ENCODE measurements at places on chromosomes 13 and 19.

DNA sequence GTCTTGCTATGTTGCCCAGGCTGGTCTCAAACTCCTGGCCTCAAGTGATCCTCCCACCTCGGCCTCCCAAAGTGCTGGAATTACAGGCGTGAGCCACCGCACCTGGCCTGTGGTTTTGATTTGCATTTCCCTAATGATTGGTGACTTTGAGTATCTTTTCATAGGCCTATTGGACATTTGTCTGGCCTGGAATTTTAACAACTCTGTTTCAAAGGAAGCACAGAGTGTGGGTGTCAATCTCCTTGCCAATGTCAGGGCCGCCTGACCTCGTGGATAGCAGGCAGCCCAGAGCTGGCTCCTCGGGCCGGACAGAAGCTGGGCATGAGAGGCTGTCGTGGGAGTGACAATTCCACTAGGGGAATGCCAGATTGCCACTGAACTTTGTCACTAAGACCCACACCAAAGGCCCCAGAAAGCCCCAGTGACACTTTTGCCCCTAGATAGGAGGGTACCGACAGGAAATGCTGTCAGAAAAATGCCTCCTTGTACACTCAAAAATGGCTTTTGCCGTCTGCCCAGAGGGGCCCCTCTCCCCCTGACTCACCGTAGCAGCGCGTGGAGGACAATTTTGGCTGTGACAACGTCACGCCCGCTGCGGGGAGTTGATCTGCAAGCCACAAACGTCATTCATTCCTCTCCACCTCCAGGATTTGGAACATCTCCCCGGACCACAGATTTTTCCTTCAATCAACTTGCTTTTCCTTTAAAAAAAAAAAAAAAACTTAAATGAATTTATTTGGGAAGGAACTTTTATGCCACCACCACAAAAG is 11.7 kb upstream of the ADGRE5 start:
- DNase-seq: peak; percentile 89

- no peak for DNase-seq
Measured at GRCh38 chr13:48653472-48653939, at the start of gene CYSLTR2. TSS of gene CYSLTR2 (plus strand) at chr13:48653929. CDS start at chr13:48706818, 52,889 bp downstream.

GRCh38 chr19:50433201-50434180 is 799 bp downstream of the MYBPC2 start:
- DNase-seq: no peak

DNA sequence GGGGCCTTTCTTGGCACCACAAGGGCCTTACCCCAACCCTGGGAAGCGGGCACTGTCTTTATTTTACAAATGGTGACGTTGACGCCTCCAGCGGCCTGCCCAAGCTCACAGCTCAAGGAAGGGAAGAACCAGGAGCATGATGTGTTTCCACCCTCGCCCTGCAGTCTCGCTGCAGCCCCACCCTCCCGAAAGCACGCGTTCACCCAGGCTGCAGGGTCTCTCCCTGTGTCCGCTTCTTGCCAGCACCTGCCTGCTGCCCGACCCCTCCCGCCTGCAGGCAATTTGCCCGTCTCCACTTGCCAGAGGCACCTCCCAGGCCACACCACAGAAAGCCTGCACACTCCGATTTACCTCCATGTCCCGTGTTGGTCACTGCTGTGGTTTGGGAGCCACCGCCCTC is 76.6 kb downstream of the SLC15A1 start:
- no peak for DNase-seq

DNA sequence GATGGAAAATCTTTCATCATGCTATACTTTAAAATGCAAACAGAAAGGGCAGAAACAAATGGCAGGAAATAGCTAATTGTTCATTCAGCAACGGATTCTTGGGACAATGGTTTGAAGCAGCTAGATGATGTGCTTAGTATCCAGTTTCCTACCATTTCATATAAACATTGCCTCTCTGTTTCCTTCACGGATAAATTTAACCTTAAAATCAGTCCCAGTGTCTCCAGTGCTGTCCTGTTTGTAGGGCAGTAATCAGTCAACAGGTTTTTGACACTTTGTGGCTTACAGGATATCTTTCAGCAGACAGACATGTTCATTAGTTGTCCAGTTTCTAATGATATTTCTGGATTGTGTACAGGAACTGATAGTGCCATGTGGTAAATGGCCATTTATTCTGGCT is 24.7 kb upstream of the RB1 start:
- DNase-seq: no peak

- no peak for DNase-seq
Measured at GRCh38 chr13:31722673-31723072, 16.7 kb upstream of the RXFP2 start.

DNA sequence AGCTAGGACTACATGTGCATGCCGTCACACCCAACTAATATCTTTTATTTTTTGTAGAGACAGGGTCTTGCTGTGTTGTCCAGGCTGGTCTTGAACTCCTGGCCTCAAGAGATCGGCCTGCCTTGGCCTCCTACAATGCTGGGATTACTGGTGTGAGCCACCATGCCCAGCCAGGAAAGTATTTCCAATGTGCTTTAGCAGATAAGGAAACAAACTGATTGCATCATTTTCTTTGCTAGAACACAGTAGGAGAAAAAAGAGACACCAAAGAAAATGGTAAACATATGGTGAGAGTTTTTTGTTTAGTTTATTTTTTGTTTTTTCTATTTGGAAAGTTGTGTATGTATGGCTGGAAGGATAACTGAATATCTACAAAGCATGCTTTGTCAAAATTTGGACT is 46.9 kb upstream of the AKAP11 start:
- DNase-seq: no peak

- no peak for DNase-seq
Measured at GRCh38 chr13:36713887-36714286, 40.1 kb downstream of the SERTM1 start.

DNA sequence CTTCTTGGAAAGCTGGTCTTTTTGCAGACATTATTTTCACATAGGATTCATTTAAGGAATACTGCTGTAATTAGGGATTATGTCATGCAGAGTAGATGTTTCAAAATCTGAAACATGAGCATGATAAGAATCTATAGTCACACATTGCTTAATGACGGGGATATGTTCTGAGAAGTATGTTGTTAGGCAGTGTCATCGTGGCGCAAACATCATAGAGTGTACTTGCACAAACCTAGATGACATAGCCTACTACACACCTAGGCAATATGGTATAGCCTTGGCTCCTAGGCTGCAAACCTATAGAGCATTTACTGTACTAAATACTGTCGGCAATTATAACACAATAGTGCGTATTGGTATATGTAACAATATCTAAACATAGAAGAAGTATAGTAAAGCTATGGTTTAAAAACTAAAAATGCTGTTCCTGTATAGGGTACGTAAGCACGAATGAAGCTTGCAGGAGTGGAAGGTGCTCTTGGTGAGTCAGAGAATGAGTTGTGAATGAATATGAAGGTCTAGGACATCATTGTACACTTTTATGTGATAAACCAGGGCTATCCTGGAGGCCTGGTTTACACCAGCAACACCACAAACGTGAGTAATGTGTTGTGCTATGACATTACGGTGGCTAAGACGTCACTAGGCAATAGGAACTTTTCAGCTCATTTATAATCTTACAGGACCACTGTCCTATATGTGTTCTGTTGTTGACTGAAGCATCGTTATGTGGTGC is 283.1 kb downstream of the MTUS2 start:
- no peak for DNase-seq

DNA sequence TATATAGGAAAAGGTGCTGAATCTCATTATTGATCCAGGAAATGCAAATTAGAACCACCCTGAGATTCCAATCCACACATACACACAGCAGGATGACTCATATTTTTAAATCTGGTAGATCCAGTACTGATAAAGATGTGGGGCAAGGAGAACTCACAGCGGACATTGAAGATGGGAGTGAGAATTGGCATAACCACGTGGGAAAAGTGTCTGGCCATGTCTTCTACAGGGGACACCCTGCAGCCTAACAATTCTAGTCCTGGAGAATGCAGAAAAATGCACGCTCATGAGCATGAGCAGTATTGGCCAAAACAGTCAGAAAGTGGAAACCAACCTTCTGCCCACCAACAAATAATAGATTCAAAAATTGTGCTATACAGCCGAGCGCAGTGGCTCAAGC is 13.5 kb upstream of the BCL3 start:
- no peak for DNase-seq

GRCh38 chr19:43818500-43818899 is 8.6 kb upstream of the ZNF283 start:
- DNase-seq: no peak

DNA sequence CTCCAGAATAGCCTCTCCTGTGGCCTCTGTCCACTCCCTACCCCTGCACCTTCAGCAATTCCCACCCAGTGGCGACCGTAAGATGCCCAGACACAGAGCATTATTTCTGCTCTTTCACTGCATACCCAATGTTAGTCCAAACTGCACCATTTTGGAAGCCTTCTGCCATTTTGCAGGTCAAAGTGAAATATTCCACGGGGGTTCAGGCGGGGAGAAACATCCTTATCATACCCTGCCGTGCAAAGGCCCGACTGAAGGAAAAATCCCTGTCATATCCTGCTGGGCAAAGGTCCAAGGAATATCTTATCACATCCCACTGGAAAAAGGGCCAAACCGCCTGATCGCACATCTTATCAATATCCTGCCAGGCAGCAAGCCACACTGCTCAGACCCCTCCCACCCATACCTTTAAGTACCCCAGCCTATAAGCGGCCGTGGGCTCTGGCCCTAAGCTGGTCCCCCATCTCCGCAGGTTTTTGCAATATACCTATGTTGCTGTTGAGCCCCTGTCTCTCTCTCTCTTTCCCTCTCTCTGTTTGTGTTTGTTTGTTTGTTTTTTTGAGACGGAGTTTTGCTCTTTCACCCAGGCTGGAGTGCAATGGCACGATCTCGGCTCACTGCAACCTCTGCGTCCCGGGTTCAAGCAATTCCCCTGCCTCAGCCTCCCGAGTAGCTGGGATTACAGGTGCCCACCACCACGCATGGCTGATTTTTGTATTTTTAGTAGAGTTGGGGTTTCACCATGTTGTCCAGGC is 18.2 kb downstream of the CLEC11A start:
- DNase-seq: no peak

GRCh38 chr13:27349458-27349857 is 75.0 kb upstream of the GTF3A start:
- DNase-seq: no peak

- no peak for DNase-seq
Measured at GRCh38 chr13:100434010-100434763, 154.4 kb downstream of the GGACT start.

GRCh38 chr19:38263689-38264485 is 486 bp upstream of the SPINT2 start:
- peak; percentile 71 for DNase-seq

GRCh38 chr19:48480558-48481500 is 11.7 kb downstream of the CYTH2 start:
- peak; percentile 60 for DNase-seq

DNA sequence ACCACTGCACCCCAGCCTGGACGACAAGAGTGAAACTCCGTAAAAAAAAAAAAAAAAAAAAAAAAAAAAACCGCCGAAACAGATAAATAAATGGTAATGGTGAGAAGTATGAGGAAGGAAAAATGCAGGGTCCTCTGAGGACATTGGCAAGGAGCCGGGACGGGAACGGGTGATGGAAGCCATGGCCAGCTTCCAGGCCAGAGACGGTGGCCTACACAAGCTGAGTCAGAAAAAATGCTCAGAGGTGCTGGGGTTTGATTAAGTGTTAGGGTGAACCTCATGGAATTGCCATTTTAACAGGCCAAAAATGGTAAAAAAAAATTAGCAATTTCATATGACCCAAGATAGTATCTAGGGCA is 866 bp upstream of the ZSWIM4 start:
- DNase-seq: no peak

GRCh38 chr19:56474308-56474707 is 2.8 kb downstream of the ZNF667 start:
- no peak for DNase-seq

- DNase-seq: no peak
Measured at GRCh38 chr13:110518571-110518970, 43.0 kb downstream of the RAB20 start.

GRCh38 chr13:106917673-106918556 is 350.0 kb upstream of the ARGLU1 start:
- peak; percentile 68 for DNase-seq

- no peak for DNase-seq
Measured at GRCh38 chr19:34471906-34472700, 9.5 kb upstream of the WTIP start.

- no peak for DNase-seq
Measured at GRCh38 chr13:62696490-62696889, 1280.8 kb upstream of the PCDH20 start.

GRCh38 chr13:94343243-94343585 is 136.3 kb downstream of the DCT start:
- no peak for DNase-seq

DNA sequence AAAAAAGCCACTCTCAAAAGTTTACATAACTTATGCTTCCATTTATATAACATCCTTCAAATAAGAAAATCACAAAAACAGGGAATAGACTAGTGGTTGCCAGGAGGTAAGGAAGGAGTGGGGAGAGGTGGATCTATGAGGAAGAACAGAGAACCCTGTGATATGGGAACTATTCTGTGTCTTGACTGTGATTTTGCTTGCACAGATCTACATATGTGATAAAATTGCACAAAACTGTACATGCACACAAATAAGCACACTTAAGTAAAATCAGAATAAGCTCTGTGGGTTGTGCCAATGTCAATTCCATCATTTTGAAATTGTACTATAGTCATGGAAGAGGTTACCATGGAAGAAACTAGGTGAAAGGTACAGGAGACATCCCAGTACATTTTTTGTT is 121.6 kb upstream of the SGCG start:
- no peak for DNase-seq

GRCh38 chr19:40594657-40595091 is 6.5 kb upstream of the LTBP4 start:
- DNase-seq: no peak

DNA sequence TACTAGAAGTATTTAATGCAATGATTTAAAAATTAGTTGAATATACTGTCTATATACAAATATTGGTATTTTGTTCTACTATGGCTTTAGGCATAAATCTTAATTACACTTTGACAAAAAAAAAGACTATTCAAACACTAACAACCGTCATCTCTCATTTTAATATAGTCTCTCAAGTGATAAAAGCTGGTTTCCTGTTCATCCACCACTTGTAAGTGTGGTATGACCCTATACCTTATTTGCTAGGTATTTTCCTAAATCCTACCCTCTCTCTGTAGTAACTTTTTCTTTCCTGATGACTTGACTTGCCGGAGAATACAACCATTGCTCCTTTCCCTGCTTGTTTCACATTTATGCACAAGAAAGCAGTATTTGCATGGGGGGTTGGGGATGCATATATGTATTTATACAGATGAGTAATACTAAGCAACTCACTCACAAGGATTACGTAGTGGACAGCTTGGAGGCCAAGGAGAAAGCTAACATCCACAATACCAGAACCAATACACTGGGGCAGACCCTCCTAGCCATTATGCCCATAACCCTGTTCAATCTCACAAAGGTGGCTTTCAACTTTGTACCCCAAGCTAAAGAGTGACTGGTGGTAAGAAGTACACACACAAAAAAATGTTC is 12.7 kb upstream of the EFNB2 start:
- no peak for DNase-seq

- DNase-seq: peak; percentile 93
Measured at GRCh38 chr19:13117772-13118423, at the start of gene NACC1. TSS of gene NACC1 (plus strand) at chr19:13118264. CDS start at chr19:13135208, 16,944 bp downstream.

DNA sequence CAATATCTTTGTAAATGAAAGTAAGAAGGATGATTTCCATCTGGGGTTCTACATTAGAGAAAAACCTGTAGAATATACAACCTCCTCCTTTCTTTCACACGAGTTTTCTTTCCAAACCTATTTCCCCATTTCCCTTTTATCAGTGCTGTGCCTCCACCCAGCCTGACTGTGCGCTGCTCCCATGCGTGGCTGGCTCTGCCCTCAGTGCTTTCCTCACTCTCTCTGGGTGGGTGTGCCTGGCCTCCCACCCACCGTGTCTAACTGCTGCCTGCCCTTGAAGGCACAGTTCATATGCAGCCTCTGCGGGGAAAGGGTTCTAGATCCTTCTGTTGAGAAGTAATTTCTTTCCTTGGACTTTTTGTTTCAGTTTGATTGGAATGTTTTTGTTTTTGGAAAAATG is 70.7 kb downstream of the PCCA start:
- no peak for DNase-seq
